Central memory CD4-positive, alpha-beta T cell (primary cell): ENCODE measurements at places on chromosomes 2 and 18.

- peak; percentile 36 for DNase-seq
Measured at GRCh38 chr18:13608791-13609532, 117.4 kb downstream of the FAM210A start.

- DNase-seq = no peak
Measured at GRCh38 chr2:38450509-38450908, 73.4 kb upstream of the ATL2 start.

GRCh38 chr2:179561702-179562101 is 297.1 kb upstream of the SESTD1 start:
- DNase-seq = no peak

- DNase-seq = no peak
Measured at GRCh38 chr18:49368876-49369440, 91.5 kb downstream of the DYM start.

GRCh38 chr2:68992933-68993332 is 18.5 kb downstream of the GKN1 start:
- DNase-seq = no peak

GRCh38 chr18:49673281-49673680 is 111.4 kb downstream of the LIPG start:
- no peak for DNase-seq

DNA sequence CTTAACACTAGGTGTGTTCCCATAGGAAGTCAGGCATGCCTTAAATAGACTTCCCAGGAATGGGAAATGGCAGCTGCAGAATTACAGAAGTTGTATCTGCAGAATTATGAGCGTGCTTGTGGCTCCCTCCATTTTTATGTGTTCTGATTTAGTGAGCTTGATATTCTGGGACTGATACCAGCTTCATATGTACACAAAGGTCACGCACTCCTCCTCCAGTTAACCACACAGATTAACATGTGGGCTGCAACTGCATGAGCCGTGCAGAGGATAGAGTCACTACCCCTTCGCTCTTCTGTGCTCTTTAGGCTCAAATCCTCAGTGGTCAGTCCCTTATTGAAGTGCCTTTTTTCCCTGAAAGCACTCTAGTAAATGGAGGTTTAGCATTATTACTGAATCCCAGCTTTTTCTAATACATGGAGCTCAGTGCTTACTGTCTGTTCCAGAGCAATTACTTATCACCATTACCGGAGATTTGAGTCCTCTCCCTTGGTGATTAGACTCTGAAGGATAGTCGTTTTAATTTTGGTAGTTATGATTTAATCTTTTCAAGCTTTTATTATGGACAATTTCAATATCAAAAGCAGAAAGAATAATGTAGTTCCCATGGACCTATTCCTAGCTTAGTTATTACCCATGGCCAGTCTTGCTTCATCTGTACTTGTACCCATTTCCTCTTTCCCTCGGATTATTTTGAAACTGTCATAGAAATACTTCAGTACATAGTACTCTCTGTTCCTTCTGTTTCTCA is 238.3 kb downstream of the PRKCE start:
- no peak for DNase-seq

GRCh38 chr2:12579018-12579417 is 137.7 kb upstream of the TRIB2 start:
- DNase-seq = no peak

DNA sequence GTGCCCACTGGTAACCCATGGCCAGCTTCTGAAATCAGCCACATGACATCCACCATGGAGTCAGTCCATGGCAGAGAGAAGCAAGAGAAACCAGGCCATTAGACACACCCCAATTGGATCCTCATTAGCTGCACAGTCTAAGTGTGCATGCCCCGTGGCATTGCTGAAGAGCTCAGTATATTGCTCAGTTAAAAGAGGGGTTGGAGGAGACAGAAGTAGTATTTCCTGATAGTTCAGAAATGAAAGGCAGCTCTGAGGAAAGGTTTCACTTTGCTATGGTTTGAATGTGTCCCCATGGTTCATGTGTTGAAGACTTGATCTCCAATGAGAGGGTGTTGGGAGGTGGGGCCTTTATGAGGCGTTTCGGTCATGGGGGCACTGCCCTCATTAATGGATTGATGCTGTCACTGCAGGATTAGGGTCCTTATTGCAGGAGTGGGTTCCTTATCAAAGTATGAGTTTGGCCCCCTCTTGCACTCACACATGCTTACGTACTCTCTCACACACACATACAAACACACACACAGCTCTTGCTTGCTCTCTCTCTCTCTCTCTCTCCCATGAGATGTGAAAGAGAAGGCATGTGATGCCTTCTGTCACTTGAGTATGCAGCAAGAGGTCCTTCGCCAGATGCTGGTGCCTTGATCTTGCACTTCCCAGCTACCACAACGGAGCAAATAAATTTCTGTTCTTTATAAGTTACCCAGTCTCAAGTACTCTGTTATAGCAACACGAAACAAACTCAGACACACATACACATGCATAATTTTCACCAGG is 58.0 kb downstream of the TMEM163 start:
- DNase-seq = no peak

DNA sequence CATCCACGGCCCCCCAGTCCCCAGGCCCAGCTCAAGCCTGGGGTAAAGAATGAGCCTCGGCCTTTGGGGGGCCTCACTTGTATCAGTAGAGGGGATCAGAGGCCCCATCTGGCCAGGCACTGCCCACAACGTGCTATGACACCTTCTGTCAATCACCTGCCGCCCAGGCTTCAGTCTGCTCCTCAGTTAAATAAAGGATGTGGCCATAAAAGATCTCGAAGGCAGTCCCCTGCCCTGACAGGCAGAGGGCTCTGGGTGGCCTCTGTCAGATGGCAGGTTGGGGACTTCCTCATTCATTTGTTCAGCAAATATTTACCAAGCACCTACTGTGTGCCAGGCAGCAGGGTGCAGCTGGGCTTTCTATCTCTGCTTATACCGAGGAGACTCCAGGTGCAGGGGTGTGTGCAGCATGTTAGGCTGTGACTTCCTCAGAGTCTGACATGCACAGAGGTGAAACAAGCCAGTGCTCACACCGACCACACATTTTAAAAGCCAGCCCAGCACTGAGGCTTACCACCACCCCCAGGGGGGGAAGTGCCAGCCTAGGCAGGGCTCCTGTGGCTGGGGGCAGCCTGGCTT is 166.4 kb downstream of the GALNT1 start:
- no peak for DNase-seq

GRCh38 chr2:168620554-168620953 is 164.5 kb downstream of the CERS6 start:
- DNase-seq = no peak

GRCh38 chr2:185291035-185291647 is 447.5 kb upstream of the FSIP2 start:
- no peak for DNase-seq

- DNase-seq = no peak
Measured at GRCh38 chr2:173196080-173196479, 120.4 kb downstream of the MAP3K20 start.

- no peak for DNase-seq
Measured at GRCh38 chr18:78751664-78752063, 228.0 kb upstream of the SALL3 start.

DNA sequence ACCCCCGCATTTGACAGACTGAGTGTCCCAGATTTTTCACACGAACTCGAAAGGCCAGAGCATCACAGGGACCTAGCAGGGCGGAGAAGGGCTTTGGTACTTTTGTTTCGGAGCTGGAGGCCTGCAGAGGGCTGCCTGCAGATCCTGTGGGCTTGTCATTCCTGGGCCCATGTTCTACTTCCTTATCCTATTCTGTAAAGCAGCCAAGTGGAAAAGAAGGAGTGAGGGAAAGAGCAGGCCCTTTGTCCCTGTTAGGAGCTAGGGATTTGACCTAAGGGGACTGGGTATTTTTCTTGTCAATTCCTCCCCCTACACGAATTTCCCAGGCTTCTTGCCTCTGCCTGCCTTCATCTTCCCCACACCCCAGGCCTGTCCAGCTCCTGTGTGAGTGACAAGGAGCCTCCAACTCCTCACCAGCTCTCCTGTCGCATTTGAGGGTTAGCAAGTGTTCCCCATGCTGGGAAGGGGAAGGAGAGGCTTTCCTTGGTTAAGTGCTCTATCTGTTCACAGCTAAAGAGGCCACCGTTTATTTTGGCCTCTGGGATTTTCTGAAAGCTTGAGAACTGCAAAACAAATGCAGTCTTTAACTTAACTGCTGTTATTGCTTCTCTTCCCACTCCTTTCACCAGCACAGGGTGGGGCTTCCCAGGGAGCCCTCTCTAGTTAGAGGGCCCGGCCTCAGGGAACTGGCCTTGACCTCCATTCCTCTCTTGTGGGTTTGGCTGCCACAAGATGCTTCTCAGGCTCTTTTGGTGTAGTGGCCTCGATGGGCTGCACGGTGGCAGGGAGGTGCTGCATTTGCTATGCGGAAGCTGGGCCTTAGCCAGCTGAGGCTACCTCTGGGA is 61.2 kb downstream of the SGPP2 start:
- no peak for DNase-seq

DNA sequence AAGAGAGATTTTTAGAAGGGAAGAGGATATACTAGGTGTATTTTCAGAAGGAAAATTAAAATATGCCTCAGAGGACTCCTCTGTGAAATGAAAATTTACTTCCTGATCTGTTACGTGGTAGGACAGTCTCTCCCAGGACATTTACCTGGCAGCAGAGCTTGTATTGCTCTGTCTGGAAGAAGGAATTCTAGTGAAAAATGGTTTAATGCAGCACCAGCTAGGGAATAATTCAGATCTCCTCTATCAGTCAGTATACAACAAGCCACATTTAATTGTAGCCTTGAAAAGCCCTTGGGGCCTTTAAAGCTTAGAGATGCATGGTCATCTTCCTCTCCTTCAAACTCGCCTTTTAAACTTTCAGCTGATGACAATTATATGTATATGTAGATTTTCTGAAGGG is 49.6 kb downstream of the PIK3C3 start:
- DNase-seq = no peak

DNA sequence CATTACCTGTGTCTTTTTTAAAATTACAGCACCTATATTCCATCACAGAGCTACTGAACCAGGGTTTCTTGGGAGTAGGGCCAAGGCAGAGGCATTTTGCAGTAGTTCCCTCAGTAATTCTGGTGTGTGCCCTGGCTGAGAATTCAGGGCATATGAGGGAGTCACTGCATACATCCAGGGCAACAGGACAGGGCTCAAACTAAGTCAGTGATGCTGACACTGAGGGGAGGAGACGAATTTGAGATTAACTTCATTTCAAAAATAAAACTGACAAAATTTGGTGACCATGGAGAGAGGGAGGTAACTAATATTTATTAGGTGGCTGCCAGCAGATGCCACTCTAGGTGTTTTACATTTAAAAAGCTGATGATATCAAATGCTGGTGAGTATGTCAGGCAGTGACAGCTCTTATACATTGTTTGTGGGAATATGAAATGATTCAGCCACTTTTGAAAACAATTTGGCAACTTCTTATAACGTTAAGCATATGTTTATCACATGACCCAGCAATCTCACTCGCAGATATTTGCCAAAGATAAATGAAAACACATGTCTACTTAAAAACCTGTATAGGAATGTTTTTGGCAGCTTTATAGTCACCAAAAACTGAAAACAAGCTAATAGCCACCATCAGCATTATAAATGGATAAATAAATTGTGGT is 20.3 kb downstream of the STRADB start:
- DNase-seq = no peak

DNA sequence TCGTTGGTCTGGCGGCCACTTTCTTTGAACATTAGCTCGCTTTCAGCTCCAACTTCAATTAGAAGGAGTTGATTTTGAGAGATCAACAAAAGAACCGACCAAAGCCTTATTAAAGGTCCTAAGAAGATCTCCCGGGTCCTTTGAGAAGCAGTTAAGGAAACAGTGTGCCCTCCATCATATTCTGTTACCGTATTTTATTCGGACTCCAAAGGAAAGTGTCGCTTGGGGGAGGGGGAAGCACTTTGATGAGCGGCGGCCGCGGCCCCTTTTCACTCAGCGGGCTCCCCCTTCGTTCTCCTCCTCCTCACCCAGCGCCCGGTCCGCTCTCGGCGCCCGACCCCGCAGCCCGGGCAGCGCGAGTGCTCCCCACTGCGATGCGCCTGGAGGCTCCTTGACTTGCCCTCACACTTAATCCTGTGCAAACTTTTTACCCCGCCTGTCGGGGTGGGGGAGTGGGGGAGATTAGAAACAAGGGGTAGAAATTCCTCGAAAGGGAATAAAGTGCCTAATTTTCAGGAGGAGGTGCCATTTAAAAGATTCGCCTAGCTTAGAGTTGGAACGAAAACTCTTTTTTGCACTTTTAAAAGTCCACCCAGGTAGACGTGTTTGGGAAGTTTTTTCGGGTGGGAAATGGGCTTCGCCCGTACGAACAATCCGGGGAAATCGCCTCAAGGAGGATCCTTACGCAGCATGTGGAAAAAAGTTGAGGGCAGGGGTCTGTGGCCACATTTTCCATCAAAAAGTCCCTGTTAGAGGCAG is 1.2 kb upstream of the OTX1 start:
- DNase-seq = no peak

DNA sequence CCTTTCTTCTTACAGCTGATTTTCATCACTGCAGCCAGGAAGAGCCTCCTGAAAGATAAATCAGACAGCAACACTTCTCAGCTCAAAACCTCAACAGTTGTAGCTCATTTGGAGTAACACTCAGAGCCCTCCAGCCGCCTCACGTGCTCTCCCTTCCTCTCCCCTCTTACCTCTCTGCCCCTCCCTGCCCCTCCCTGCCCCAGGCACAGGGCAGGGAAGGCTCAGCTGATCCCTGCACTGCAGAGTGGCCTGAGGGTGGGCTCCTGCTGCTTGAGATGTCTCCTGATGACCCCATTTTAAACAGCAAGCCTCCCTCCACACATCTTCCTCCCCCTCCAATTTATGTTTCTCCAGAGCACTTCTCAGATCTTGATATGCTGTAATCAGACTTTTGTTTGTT is 54.4 kb downstream of the SH3YL1 start:
- DNase-seq = no peak

- DNase-seq = no peak
Measured at GRCh38 chr2:17813010-17813741, 3.1 kb upstream of the MSGN1 start.

GRCh38 chr2:58221909-58222308 is 19.2 kb downstream of the FANCL start:
- no peak for DNase-seq

DNA sequence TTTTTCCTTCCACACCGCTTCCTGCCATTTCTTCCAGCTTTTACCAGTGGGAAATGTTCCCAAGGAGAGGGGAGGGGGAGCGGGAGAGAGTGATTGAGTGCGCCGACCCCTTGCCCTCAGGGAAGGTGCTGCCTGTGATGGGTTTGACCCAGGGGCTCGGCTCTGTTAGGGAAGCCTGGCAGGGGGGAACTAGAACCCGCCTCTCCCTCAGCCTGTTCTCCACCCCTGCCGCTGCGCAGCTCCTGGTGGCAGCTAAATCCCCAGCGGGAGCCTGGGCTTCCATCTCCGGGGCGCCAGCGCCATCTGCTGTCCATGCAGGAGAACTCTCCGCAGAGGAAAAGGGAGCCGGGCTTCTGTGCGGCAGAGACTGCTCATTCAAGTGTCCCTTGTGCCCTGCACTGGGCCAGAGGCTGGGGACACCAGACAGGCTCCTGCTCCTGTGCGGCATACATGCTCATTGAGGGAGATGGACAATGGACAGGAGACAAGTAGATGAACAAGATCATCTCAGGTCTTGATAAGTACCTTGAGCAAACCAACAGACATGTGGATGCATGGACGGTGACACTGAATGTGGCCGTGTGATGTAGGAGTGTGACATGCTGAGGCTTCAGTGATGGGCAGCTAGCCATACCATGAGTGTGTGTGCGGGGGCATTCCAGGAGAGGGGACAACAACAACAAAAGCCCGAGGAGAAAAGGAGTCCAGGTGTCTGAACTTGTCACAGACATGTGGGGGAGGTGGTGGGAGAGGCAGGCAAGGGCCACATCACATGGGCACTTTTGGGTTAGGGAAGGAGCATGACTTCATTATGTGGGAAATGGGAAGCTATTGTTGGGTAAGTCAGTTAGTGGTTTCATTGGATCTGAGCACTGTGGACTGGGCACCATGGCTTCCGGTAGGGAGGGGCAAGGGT is 13.3 kb downstream of the CHPF start:
- DNase-seq = peak; percentile 79
